Cardiac ventricle fibroblast (primary cell): ENCODE measurements at places on chromosomes 12 and 14. TPM values are rescaled to one million over a fixed set of nuclear protein-coding genes. Genes with fewer than 3 reads are reported as not detected.

The LAG3 gene
- total RNA-seq, result 0.06 and 0.10 TPM in 2 replicates

The MDP1 gene
- total RNA-seq, result 10.2 and 11.2 TPM in 2 replicates

The PLEKHG7 gene
- 0.06 TPM in 1 of 2 replicates, not detected in the other for total RNA-seq

The ENDOU gene
- not detected in 2 replicates for total RNA-seq

The PMEL gene
- 0.44 and 0.68 TPM in 2 replicates for total RNA-seq

The CLEC4C gene
- total RNA-seq, result not detected in 2 replicates

The SLC48A1 gene
- 11.0 and 32.3 TPM in 2 replicates for total RNA-seq

The SIX1 gene
- 0.12 and 0.20 TPM in 2 replicates for total RNA-seq

The TTC6 gene
- total RNA-seq, result 0.06 TPM in 1 of 2 replicates, not detected in the other

The ALG10 gene
- 3.7 and 6.8 TPM in 2 replicates for total RNA-seq
